ENCODE measurements at places on chromosomes 6 and 20. TPM values are rescaled to one million over a fixed set of nuclear protein-coding genes. Genes with fewer than 3 reads are reported as not detected.

DNA sequence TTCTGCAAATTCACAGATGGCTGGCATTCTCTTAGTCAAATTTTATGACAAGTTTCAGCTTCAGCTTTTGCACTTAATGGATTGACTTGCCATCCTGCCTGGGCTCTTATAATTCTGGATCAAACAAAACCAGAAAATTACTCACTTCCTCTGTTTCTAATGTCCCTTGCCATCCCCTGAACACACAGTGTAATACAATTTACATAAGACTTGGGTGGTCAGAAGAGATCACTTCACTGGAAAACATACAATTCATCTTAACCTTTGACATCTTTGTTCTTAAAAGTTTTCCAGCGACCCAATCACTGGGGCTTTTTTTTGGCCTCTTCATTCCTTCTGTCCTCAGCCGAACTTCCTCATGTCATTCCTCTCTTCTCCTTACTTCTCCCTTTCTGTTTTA is 199.0 kb downstream of the ARHGAP18 start:
- no peak for DNase-seq

- no peak for DNase-seq
Measured at GRCh38 chr20:17129089-17129488, 97.8 kb upstream of the PCSK2 start.

- no peak for DNase-seq
Measured at GRCh38 chr6:127383988-127384387, 40.6 kb upstream of the ECHDC1 start.

- DNase-seq, result no peak
Measured at GRCh38 chr20:63042448-63043071, 35.8 kb upstream of the BHLHE23 start.

- DNase-seq, result peak; percentile 58
Measured at GRCh38 chr6:30463651-30464618, 25.4 kb upstream of the HLA-E start.

DNA sequence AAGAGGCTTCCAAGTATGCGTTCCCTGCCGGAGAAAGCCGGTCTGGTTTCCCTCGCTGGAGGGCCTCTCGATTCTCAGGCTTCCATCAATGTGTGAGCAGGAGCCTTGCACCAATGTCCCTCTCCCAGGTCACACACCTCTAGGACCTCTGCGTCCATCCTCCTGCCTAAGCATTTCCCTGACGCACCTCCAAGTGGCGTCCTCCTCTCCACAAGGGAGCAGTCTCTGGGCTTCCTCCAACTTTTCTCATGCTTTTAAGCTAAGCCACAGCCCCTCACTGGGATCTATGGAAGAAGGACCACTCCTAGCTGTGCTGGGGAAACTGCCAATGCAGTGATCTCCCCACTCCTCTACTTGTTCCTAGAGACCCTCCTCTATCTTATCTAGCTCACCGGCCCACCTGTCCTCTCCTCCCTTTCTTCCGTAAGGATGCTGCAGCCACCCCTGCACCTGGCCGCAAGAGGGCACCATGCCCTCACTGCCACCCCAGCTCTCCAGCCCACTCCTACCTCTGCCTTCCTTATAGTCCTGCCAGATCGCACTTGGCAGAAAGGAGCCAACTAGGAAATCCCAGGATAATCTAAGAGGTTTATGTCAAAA is 258.7 kb downstream of the LRFN2 start:
- peak; percentile 5 for DNase-seq

DNA sequence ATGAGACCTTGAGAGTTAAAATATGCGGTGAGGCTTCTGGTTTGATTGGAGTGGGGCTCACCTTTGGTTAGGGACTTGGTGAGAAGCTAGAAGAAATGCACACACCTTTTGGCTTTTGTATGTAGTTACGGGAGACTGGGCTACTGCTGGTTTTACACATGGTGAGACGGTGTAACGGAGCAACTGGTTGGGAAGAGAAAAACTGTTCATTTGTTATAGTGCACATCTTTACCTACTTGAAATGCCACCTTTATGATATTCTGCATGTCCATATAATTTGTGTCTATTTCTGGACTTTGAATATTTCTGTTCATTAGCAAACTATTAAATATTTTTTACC is 31.6 kb downstream of the TIAM2 start:
- no peak for DNase-seq

Gene RHAG
- polyA plus RNA-seq, result not detected

Gene PDE10A
- polyA plus RNA-seq, result not detected

DNA sequence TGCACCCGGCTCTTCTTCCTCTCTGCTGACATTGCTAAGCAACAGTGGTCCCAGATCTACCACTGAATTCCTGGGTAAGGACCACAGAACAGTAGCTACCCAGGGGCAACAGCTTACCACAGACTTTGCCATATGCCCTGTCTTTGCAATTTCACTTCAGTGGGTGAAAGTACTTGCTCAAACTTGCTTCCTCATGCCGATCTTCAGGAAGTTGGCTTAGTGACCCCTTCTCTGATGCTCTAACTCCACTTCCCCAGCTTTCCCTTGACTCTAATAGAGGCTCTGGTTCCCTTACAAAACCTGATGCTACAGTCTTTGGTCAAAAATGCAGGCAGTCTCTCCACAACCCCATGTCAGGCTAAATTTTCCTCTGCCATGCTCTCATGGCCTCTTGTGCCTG is 3.3 kb upstream of the TAAR5 start:
- no peak for DNase-seq

DNA sequence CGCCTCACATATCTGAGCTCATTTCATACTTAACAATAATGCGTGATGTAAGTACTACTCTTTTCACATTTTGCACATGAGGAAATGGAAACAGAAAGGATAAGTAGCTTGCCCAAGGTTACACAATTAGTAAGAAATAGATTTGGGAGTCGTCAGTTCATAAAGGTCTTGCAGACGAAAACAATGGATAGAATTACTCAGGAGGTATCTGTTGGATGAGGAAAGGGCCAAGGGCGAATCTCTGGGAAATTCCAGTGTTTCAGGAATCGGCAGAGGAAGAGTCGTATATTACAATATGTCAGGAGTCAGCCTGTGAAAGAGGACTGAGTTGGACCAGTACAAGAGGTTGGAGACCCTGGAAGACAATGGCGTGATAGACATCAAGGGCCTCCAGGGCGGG is 12.8 kb upstream of the EDN1 start:
- no peak for DNase-seq

- DNase-seq, result no peak
Measured at GRCh38 chr6:109515781-109516409, 32.9 kb upstream of the ZBTB24 start.

Gene ADGRF5
- polyA plus RNA-seq, result not detected

- DNase-seq, result no peak
Measured at GRCh38 chr20:24253321-24253720, 216.1 kb upstream of the SYNDIG1 start.

DNA sequence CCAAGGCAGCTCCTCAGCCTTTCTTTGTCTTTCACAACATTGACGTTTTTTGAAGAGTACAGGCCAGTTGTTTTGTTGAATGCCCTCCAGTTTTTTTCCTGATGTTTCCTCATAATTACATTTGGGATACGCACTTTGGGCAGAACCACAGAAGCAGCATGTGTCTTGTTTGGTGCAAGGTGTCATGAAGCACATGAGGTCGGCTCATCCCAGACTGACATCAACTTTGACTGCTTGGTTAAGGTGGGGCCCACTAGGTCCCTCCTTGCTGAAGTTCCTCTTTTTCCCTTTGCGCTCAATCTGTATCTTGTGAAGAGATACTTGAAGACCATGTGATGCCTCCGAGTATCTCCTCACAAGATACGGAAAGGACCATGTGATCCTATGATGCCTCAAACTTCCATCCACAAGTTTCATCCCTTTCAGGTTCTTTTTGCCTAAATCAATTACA is 10.5 kb downstream of the SNAI1 start:
- DNase-seq, result peak; percentile 53

GRCh38 chr6:51844336-51844735 is 243.1 kb downstream of the PKHD1 start:
- DNase-seq, result no peak

Gene THBD
- polyA plus RNA-seq, result not detected

GRCh38 chr20:9543214-9543613 is 28.8 kb downstream of the LAMP5 start:
- DNase-seq, result no peak

DNA sequence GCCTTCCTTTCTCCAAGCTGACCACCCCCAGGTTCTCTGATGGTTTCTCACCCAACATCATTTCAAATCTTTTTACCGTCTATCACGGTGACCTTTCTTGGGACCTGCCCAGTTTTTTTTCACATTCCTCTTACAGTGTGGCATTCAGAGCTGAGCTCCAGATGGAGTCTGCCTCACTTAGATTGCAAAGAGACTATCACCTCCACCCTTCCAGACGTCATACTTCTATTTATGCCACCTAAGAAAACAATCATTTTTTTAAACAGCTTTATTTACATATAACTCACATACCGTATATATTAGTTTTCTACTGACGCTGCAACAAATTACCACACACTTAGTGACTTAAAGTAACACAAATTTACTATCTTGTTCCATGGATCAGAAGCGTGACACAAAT is 32.3 kb upstream of the CTNNBL1 start:
- no peak for DNase-seq

Gene SKIC2
- polyA plus RNA-seq, result 18.1 TPM

Gene RBM39
- polyA plus RNA-seq, result 85.4 TPM

DNA sequence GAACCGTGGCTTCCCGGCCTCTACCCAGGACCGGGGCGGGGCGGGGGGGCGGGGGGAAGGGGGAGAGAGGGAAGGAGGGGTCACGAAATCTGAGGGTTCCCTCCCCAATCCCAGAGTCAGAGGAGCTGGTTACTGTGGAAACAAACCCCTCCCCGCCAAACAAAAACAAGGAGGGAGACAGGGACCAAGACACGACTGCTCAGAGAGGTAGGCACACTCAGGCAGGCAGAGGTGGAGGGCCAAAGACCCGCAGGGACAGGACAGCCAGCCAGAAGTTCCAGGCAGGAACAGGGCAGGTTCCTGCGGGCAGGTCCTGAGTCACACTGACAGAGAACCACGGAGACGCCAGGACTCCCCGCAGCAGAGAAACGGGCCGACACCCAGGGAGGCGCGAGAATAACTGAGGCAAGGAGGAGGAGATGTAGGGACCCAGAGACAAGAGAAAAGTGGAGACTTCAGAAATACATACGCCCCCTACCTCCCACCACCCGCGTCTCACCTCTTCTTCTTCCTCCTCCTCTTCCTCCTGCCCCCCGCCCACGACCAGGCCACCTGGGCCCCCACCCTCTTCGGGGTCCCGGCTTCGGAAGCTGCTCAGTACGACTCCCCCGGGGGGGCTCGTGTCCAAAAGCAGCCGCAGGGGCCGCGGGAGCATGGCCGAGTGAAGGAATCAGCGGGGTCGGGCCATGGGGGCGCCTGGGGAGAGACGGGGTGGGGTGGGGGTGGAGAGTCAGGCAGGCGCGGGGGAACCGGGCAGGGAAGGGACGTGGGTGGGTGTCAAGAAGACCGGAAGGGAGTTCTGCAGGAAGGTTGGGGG is 578 bp downstream of the RGL2 start:
- DNase-seq, result peak; percentile 64

GRCh38 chr20:4812216-4812615 is 90.5 kb downstream of the PRND start:
- DNase-seq, result no peak

Gene KCNG1
- 111 TPM for polyA plus RNA-seq

- DNase-seq, result no peak
Measured at GRCh38 chr6:111583986-111584385, 21.7 kb downstream of the TRAF3IP2 start.

DNA sequence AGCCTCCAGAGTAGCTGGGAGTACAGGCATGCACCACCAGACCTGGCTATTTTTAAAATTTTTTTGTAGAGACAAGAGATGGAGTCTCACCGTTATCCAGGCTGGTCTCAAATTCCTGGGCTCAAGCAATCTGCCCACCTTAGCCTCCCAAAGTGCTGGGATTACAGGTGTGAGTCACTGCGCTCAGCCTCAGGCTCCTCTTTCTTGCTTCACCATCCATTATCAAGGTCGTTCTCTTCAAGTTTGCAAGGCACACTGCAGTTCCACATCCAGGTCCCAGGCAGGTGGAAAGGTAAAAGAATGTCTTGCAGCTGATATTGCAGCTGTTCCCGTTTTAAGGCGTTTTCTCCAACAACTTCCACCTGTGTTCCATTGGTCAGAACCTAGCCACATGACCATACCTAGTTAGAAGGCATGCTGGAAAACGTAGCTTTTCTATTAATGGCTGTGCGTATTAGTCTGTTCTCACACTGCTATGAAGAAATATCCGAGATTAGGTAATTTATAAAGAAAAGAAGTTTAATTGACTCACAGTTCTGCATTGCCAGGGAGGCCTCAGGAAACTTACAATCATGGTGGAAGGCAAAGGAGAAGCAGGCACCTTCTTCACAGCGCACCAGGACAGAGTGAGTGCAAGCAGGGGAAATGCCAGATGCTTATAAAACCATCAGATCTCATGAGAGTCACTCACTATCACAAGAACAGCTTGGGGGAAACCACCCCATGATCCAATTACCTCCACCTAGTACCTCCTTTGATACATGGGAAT is 51.7 kb downstream of the PCNA start:
- DNase-seq, result no peak

DNA sequence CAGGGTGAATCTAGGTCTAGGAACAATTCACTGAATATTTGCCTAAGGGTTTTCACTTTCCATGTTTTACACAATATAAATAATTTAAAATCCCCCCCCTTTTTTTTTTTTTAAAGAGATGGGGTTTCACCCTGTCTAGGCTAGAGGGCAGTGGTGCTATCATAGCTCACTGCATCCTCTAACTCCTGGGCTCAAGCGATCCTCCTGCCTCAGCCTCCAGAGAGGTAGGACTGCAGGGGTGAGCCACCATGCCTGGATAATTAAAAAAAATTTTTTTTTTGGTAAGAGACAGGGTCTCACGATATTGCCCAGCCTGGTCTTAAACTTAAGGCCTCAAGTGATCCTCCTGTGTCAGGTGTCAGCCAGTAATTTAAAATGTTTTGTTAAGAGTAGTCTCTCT is 17.8 kb downstream of the QKI start:
- DNase-seq, result no peak

Gene SEL1L2
- not detected for polyA plus RNA-seq

Gene CCDC170
- polyA plus RNA-seq, result not detected

GRCh38 chr20:40251284-40251932 is 437.6 kb downstream of the MAFB start:
- no peak for DNase-seq

GRCh38 chr6:34233867-34234266 is 2.8 kb upstream of the HMGA1 start:
- no peak for DNase-seq

Gene PI16
- polyA plus RNA-seq, result 5.5 TPM

Measured in naive B cell (primary cell).